ENCODE measurements at places on chromosomes 1 and 21.

- peak; percentile 50 for DNase-seq
Observed at GRCh38 chr1:41432481-41433280, 51.8 kb downstream of the EDN2 start.

DNA sequence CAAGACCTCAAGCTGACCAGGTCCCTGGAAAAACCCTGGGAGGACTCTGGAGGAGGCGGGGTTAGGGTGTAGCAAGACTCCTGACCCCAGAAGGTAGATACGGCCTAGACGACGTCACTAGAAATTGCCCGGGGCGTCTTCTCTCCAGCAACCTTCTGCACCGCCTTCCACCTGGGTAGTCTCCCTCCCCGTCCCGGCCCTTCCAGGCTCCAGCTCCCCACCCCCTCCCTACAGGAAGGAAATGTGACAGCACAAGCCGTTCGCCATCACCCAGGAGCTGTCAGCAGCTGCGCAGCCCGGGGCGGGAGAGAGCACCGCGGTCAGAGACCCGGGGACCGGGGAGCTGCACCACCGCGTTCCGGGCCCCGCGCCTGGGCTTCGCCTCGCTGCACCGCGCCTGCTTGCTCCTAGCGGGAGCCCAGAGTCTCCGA, 20.0 kb downstream of the SERTAD4 start:
- no peak for DNase-seq

- no peak for DNase-seq
Observed at GRCh38 chr1:28126783-28127490, 38.5 kb upstream of the EYA3 start.

GRCh38 chr1:204464187-204464631, 30.4 kb downstream of the PIK3C2B start:
- DNase-seq, result no peak

DNA sequence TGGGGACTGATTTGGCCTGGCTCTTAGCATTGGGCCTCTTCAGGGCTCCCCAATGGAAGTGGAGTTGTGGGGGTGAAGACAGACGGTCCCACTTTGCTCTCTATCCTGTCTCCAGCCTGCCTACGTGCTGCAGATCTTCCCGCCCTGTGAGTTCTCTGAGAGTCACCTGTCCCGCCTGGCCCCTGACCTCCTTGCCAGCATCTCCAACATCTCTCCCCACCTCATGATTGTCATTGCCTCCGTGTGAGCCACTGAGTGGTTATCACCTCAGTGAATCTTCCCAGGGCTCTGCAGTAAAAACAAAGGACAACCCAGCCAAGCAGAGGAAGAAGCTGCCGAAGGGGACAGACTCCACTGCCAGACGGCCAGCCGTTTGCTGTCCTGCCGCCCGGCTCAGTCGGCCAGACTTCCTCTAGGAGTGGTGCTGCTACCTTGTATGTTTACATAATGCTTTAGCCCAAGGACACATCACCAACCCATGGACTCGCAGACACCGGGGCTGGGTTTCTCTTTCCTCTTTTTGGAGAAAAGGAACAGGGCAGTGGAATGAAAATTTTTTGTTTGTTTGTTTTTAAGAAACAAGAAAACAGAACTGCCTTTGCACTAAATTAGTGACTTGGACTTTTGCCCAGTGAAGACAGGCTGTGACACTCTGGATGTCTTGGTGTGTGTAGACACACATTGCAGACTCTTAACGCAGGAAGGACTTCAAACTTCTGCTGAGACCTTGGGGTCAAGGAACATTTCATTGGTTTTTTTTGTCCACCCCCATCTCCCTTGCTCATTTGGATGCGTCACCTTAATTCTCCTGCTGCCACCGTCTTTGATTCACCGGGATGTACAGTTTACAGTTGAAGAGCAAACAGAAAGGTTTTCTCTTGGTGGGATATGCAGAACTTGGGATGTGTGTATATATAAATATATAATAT, 36.5 kb downstream of the ZBTB17 start:
- no peak for DNase-seq

DNA sequence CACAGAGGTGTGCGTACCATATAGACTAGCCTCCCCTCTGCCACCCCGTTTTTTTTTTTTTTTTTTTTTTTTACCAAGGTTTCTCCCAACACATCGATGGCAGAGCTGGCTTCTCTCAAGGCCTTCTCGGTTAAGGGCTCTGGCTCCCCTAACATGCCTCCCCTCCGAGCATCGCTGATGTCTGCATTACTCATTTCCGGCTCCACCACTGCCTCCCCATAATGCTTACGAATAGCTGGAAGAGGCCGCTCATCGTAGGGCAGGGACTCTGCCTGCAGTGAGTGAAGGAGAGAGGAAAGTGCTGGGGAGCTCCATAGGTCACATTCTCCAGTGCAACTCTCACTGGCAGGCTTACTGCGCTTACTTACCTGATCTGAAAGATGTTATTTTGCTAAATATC, 20.6 kb downstream of the CEP104 start:
- no peak for DNase-seq

DNA sequence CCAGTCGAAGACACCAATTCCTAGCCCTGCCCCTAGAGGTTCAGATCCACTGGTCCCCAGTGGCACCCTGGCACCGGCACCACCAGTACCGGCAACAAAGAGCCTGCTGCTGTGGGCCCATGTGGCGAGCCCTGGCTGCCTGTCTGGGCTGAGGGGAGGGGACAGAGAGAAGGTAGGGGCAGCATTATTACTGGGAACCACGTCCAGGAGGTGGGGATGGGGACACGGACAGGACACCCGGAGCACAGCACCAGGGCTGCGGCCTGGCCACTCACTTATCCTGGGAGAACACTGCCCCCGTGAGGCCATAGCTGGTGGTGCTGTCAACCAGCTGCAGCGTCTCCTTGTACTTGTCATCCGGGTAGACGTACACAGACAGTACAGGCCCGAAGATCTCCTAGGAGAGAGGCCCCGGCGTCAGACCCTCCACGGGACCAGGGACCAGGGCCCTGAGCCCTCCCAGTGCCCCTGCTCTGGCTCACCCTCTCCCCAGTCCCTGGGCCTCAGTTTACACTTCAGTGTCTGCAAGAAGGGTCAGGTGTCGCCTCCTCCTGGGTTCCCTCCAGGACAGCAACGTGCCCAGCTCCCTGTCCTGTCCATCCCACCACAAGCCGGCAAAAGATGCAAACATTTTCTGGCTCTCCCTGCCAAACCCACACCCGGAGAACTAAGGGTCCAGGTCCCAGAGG, 15.8 kb upstream of the TAS1R2 start:
- peak; percentile 65 for DNase-seq

GRCh38 chr1:235649368-235650163, at the start of gene GNG4:
Gene GNG4 (minus strand): TSS chr1:235649784. CDS start chr1:235583838, 65,946 bp downstream.
- DNase-seq, result no peak

All from activated naive CD4-positive, alpha-beta T cell (primary cell).